ENCODE measurements at places on chromosomes 4 and X.

DNA sequence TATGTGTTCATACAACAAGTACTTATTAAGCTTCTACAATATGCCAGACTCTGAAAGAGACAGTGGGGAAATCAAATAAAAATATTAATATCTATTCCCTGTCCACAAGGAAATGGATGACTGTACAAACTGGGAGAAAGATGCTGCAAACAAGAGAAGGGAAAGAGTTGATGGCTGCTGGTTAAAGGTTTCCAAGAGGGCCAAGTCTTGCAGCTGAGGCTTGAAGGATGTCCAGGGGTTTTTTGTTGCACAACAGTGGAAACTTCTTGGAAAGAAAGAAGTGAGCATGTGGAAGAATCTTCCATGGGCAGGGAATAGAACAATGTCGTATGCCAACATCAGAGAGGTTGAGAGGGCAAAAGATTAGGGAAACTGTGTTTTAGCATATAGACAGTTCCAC is 95.8 kb downstream of the MID1 start:
- H3K27ac ChIP-seq = no peak overlapping the region
- H3K4me3 ChIP-seq = no peak overlapping the region
- H3K27me3 ChIP-seq = no peaks in the 10 kb centered on the region
- no peaks in the 10 kb centered on the region for H3K36me3 ChIP-seq
- no peaks in the 10 kb centered on the region for H3K4me1 ChIP-seq

DNA sequence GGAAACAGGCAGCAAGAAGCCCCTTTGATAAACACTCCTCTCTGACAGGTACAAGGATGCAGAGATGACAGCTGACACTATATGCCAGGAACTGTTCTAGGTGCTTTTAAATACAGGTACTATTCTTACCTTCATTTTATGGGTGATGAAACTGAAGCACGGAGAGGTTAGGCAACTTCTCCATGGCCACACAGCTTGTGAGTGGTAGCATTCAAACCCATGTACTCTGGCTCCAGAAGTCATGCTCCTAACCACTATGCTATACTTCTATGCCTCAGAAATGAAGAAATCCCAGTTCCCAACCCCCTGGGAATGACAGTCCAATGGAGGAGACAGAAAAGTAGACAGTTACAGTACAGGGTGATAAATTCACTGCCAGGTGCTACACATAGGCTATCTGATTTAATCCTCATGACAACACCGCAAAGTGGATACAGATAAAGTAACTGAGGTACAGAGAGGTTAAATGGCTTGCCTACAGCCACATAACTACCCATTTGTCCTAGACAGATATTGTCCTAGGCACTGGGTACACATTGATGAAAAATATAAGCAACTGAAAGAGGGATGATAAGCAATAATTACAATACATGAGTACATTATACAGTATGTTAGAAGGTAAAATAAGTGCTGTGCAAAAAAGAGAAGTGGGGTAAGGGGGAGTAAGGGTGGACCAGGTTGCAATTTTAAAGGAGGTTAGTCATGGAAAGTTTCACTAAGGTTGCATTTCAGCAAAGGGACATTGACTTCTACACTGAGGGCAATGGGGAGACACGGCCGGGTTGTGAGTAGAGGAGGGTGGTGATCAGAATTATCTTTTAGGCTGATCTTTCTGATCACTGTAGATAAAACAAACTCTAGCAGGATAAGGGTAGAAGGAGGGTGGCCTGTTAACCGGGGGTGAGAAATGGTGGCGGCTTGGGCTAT is 1.6 kb upstream of the F8 start:
- peaks cover 4% of the 10 kb centered on the region for H3K4me1 ChIP-seq
- no peak for DNase-seq
- H3K4me3 ChIP-seq = no peak overlapping the region
- H3K27ac ChIP-seq = peak overlapping the region; percentile 70
- no peaks in the 10 kb centered on the region for H3K36me3 ChIP-seq

- H3K4me3 ChIP-seq = no peak overlapping the region
- no peak overlapping the region for H3K27ac ChIP-seq
- H3K27me3 ChIP-seq = no peaks in the 10 kb centered on the region
- H3K4me1 ChIP-seq = no peaks in the 10 kb centered on the region
- no peak for DNase-seq
- no peaks in the 10 kb centered on the region for H3K36me3 ChIP-seq
Measured at GRCh38 chr4:156779774-156780173, 191.8 kb downstream of the PDGFC start.

DNA sequence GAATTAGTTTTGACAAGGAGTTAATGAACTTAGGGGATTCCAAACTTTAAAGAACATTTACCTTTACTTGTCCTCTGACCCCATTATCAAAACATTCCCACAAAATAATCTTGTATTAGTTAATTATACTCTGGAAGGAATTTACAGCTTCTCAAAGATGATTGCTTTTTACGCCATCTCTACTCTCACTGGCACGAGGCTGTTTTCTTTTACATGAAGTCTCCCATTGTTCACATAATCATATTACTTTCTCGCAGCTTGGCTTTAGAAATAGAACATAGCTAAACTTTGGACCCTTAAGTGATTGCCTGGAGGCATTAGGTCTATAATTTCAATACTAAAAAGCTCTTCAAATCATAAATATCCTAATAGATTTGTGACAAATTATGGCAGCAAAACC is 592.9 kb downstream of the TRIML1 start:
- H3K36me3 ChIP-seq = no peaks in the 10 kb centered on the region
- H3K4me3 ChIP-seq = no peak overlapping the region
- H3K27ac ChIP-seq = no peak overlapping the region
- no peaks in the 10 kb centered on the region for H3K4me1 ChIP-seq
- H3K27me3 ChIP-seq = no peaks in the 10 kb centered on the region
- DNase-seq = no peak

DNA sequence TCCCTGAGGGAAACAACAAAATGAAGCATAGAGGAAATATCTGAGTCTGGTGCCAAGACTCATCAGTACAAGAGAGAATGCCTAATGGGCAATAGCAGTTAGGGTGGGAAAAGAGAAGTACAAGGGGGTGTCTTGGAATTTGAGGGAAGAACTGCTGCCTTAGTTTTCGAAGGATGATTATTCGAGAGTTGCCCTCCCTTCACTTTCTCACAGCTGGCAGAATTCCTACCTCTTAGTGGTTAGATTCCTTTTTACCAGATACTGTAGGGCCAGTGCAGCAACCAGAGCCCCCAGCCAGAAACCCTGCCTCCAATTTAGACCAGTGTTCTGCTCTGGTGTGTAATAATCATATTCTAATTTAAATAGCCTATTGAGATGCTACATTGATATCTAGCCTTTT is 56.5 kb downstream of the NFKB1 start:
- H3K27ac ChIP-seq = no peak overlapping the region
- no peaks in the 10 kb centered on the region for H3K27me3 ChIP-seq
- H3K4me1 ChIP-seq = peaks cover 55% of the 10 kb centered on the region
- peaks cover 9% of the 10 kb centered on the region for H3K36me3 ChIP-seq
- DNase-seq = no peak

- no peaks in the 10 kb centered on the region for H3K36me3 ChIP-seq
- DNase-seq = no peak
- no peak overlapping the region for H3K4me3 ChIP-seq
- H3K27ac ChIP-seq = no peak overlapping the region
Measured at GRCh38 chrX:114952696-114953095, 64.7 kb downstream of the IL13RA2 start.

DNA sequence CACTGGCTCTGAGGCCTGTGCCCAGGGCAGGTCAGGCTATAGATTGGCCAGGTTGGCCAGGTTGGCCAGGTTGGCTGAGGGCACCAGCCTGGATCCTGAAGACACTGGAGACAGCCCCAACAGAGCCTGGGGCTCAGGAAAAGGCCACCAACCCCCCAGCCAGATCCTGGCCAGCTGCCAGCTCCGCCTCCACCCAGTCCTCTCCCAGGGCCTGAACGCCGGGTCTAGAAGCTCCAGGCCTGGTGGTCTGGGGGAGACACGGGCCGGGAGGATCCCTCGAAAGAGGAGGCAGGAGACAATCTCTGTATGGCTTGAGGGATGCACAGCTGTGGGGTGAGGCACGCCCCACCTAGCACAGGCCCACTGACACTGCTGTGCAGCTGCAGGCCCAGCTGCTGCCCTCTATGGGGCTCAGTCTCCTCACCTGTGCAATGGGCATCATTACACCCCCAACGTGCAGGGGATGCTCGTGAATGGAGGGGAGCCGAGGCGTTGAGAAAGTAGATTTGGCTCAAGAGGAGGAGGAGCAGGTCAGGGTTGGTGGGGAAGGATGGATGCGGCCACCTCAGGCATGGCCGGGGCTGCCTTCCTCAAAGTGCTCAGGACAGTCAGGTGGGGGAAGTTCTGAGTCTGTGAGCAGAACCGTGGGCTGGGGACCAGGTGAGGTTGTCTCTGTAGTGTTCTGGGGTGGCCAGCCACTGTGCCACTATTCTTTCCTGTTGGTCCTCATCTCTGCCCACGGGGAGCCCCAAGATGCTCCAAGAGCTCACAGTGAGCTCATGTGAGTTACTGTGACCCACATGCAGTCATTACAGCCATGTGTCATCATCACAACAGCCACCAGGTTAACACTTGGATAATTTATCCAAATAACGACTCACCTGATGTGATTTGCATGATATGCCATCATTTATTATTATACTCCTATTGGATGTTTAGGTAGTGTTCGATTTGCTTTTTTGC is 10.8 kb upstream of the GAGE10 start:
- no peak overlapping the region for H3K4me3 ChIP-seq
- H3K36me3 ChIP-seq = no peaks in the 10 kb centered on the region
- peak overlapping the region; percentile 92 for H3K27ac ChIP-seq
- H3K4me1 ChIP-seq = peaks cover 13% of the 10 kb centered on the region
- no peak for DNase-seq

DNA sequence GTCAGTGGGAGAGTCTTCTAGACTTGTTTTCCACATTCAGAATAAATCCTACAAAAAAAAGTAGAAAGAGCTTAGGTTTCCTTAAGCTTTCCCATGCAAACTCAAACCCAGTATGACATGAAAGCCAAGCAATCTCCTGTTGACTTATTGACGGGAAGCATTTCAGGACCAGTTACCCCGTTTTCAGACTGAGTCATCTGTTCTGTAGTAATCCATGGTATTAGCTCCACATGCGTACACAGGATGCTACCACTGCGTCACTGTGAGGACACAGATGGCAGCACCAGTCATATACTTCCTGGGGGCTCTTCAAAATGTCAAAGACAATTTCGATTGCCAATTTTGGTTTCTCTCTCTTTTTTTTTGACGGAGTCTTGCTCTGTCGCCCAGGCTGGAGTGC is 224.9 kb upstream of the MAD2L1 start:
- no peaks in the 10 kb centered on the region for H3K4me1 ChIP-seq
- no peak overlapping the region for H3K4me3 ChIP-seq
- H3K36me3 ChIP-seq = no peaks in the 10 kb centered on the region
- H3K27ac ChIP-seq = no peak overlapping the region
- no peaks in the 10 kb centered on the region for H3K27me3 ChIP-seq
- no peak for DNase-seq

DNA sequence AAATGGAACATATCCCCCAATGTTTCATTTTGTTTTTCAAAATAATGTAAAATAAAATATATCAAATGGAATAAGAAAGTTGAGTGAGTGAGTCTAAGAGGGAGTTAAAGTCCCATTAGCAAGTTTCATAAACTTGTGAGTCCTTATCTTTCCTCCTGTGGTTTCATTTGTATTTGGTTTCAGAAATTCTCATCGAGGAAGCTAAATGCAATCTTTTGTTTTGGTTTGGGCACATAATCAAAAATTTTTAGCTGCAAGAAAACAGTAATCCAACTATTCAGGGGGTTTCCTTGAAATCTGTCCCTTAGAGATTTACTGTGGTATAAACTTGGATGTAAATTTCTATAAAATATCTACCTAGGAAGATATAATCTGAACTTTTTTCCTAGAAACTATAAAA is 124.2 kb downstream of the CAMK2D start:
- no peak for DNase-seq
- peaks cover 2% of the 10 kb centered on the region for H3K36me3 ChIP-seq
- H3K4me1 ChIP-seq = peaks cover 44% of the 10 kb centered on the region
- no peak overlapping the region for H3K4me3 ChIP-seq
- peak overlapping the region; percentile 86 for H3K27ac ChIP-seq

- DNase-seq = no peak
- H3K4me1 ChIP-seq = peaks cover 29% of the 10 kb centered on the region
- H3K36me3 ChIP-seq = peaks cover 4% of the 10 kb centered on the region
- peak overlapping the region; percentile 98 for H3K27ac ChIP-seq
Measured at GRCh38 chr4:103074744-103075434, 1.7 kb downstream of the SLC9B2 start.

Measured in T-helper 17 cell (primary cell).